ENCODE measurements at places on chromosomes 6 and 20. TPM values are rescaled to one million over a fixed set of nuclear protein-coding genes. Genes with fewer than 3 reads are reported as not detected.

The CCR6 gene
- total RNA-seq = not detected

The RAET1L gene
- total RNA-seq = not detected

The CNR1 gene
- total RNA-seq = not detected

The SLC25A27 gene
- total RNA-seq = 1.3 TPM

The FAM229B gene
- total RNA-seq = 3.1 TPM

The HELZ2 gene
- 10.3 TPM for total RNA-seq

The SLC32A1 gene
- not detected for total RNA-seq

The TRIM10 gene
- 0.09 TPM for total RNA-seq

The EEF1A2 gene
- total RNA-seq = 1.4 TPM

The SPAG4 gene
- total RNA-seq = 11.8 TPM

- DNase-seq = no peak
Observed at GRCh38 chr6:18179770-18180356, 24.6 kb downstream of the KDM1B start.

DNA sequence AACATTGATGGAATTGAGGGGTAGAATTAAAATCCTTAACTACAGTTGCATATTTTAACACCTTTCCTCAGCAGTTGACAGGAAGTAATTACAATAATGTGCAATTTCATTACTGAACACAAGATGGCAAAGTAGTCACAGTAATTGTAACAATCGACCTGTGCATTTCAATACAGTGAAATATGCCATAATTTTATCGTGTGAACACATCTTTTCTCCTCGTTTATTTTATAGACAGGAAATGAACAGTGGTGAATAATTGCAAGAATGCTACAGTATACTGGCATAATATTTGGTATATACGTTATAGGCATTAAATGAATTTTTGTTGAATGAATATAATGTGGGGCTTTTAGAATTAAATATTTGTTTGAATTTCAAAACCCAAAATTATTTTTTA lies 25.0 kb downstream of the CYB5R4 start:
- DNase-seq = no peak

GRCh38 chr20:49786668-49787370 lies 25.8 kb upstream of the SLC9A8 start:
- DNase-seq = no peak

DNA sequence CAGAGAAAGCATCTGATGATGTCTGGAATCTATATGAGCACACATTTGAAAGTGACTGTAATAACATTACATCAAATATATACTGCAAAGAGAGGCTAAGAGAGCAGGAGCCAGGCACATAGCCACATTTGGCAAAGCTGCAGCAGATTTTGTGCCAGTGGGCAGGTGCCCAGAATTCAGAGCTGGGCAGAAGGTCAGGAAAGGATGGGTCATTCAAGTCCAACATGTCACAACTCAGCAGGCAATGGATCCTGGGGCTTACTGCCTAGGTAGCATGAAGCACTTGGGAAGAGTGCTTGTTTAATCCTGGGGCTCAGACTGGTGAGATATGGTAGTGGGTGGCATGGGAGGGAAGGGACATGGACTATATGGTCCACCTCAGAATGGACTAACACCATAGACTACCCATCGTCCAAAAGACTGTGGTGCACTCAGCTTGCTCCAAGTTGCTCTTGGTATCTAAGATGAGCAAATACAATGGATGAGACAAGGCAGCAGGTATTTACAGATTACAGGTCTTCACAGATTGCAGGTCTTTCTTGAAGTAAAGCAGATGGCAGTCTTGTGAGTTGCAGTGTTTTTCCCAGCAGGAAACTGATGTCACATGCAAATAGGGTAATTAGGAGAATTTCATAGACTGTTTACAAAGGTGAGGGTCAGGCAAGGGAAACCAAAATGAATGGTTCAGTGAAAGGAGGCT lies 31.2 kb upstream of the SHLD1 start:
- no peak for DNase-seq

DNA sequence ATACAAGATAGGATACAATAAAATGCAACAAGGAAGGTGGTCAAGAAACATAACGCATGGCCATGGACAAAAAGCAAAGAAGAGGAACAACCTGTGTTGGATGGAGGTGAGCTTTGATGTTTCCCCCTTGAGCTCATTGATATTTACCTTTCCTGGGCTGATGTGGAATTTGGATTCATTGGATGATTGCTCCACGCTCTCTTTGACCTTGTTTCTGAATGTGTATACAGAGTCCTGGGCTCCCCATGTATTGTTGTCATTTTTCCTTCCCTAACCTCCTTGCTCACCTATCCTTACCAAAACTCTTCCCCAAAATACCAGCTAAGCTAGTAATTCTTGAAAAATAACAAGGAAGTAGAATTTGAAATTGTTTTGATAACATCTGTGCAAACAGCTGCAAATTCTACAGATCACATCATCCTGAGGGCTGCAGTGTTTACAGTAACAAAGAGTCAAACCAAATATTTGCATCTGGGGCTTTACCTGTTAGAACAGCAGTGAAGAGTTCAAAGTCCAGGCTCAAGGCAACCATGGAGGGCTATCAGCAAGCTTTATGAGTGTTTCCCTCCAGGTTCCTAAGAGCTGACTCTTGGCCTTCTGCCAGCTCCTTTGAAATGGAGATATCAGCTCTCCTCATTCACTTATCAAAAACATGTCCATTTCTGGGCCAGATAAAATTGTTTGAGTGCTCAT lies 214.3 kb upstream of the MARCKS start:
- DNase-seq = no peak

DNA sequence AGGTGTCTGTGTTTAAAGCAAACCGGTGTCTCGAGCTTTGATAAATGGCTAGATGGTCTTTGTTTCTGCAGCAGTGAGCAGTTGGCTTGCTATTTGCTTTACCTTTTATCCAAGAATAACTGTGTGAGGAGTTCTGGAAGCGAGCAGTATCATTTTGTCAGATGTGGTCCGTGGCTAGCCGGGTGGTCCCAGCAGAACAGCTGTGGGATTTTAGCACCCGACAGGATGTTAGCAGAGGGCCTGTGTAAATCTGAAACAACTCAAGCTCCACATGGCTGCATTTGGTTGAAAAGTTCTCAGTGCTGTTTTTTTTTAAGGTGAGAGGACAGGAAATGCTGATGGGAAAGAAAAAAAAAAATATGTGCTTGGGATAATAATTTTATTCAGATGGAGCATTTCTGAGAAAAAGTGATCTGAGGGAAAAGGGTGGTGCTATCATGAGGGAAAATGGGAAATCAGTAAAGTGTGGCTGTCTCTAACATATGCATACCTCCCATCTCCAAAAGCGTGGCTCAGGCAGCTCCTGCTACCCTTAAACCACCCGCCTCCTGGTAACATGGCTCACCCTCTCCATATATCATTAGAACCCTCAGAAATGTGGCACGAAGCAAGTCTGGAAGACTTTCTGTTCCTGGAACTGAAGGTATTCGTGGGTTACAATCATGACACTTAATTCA lies 215.4 kb downstream of the TSHZ2 start:
- DNase-seq = no peak

DNA sequence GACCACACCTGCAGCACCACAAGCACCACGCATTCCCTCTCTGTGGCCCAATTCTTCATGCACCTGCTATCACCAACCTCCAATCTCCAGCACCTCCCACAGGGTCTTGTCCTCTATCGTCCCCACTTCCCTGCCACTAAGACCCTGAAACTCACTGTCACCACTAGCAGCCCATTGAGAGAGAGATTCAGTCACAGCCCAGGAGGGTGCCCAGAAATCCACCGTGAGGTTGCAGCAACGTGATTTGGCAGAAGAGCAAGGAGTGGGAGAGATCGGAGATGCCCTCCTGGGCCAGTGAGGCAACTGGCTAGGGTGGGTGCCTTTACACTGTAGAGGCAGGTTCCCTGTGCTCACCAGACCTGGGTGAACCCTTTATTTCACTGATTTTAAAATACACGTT lies 90.1 kb downstream of the ANKRD60 start:
- DNase-seq = no peak

DNA sequence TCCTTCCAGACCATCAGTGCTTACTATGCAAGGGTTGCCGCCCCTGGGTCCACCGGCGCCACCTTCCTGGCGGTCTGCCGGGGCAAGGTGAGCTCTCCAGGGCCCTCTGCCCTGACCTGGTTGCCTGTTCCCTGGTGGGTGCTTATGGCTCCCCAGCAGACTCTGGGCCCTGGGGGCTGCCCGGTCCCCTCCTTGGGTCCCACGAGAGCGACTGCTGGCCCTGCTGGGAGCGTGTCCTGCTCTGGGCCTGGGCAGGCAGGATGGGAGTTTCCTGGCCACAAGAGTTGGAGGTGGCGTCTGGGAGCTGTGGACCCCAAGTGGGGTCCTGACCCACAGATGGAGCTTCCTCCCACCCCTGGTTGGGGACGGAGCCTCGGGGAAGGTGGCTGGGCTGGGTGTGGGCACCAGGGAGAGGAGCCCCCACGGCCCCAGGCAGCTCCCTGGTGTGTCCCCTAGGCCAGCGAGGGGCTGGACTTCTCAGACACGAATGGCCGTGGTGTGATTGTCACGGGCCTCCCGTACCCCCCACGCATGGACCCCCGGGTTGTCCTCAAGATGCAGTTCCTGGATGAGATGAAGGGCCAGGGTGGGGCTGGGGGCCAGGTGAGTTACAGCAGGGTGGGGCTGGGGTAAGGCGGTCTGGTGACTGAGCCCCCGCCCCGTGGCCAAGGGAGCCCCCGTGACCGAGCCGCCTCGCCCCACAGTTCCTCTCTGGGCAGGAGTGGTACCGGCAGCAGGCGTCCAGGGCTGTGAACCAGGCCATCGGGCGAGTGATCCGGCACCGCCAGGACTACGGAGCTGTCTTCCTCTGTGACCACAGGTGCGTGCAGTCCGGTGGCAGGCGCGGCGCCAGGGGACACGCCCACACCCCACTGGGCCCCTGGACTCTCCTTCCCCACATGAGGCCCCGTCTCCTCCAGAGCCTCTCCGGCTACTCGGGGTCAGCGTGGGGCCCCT lies 7.1 kb upstream of the TNFRSF6B start:
- no peak for DNase-seq

GRCh38 chr20:17733767-17734304 lies 34.1 kb downstream of the BANF2 start:
- no peak for DNase-seq

GRCh38 chr6:143179901-143180612 lies 119.4 kb downstream of the AIG1 start:
- no peak for DNase-seq

- no peak for DNase-seq
Observed at GRCh38 chr6:4420160-4420865, 284.9 kb upstream of the ECI2 start.

GRCh38 chr6:49082611-49083010 lies 380.4 kb downstream of the MMUT start:
- DNase-seq = no peak

DNA sequence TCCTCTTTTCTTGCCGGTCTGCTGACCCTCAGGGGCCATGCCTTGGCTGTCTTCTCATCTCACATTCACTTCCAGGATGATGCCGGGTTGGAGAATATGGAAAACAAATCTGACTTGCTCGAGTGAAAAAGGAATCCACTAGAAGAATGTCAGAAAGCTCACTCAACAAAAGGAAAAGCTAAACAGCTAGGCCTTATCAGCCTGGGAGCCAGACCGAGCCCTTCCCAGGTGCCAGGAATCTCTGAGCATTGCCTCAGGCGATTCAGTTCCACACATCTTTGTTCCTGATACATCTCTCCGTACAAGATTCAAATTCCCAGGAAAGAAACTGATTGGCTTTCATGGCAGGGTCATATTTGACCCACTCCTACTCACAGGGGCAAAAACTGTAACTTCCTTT lies 9.2 kb upstream of the OSER1 start:
- DNase-seq = no peak

DNA sequence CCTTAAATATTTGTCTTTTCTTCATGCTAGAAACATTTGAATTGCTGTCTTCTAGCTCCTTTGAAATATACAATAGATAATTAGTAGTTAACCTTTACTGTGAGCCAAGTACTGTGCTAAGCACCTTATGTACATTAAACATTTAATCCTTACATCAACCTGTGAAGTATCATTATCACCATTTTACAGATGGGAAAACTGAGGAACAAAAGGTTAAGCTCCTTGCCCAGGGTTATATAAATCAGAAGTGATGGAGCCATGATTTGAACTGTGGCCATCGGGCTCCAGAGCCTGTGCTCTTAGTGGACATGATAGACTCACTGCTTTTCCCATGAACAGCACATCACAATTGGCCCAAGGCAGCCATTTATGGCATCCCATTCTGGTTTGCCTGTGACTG lies 140.9 kb downstream of the UNC5CL start:
- DNase-seq = no peak

DNA sequence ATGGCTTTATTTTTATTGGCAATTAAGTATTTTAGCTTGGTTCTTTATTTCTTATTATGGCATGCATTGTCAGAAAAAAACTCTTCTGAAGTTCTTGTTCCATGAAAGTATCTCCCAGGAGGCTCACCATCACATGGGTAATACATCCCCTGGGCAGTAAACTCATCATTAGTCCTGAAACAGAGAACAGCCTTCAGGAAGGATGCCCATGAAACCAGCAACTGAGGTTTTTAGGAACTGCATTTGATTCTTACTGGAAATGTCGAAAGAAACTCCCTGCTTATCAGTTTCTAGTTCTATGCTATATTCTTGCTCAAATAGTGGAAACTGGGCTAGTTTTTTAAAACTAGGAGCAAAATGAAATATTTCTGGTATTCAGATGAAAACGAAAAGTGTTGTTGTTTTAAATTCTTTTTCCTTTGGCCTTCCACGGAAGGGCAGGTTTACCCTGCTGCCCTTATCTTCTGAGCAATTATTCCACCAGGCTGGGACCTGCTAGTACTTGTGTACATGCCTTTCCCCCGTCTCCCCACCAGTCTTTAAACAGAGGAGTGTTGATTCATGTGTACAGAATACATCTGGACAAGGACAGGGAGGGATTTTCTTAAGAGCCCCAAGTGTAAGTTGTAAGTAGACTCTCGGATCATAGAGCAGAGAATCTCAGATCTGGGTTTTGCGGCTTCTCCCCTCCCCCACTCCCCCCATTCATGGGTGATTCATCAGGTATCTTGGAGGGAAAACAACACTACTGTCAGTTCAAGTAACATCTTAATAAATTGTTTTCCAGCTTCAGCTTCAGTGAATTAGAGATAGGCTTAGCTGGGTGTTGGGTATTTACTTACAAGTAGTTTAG lies 81.5 kb downstream of the RTN4IP1 start:
- DNase-seq = no peak

- no peak for DNase-seq
Observed at GRCh38 chr20:37522260-37523011, 1.4 kb downstream of the NNAT start.

DNA sequence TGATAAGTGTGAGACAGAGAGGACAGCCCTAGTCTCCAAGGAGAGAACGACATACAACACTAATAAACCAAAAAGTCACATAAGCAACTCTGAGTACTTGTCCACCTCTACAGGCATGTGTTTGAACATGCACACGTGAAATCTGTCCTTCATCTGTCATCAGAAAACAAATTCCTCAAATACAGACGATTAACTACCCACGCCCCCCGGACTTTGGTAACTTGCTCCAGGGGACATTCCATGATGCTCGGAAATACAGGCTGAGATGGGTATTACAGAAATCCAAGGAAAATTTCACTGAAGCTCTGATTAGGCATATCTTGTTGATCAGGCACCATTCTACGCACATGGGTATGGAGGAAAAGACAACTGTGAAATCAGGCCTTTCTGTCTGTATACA lies 57.8 kb downstream of the LYRM4 start:
- no peak for DNase-seq

- DNase-seq = no peak
Observed at GRCh38 chr6:167115054-167115453, 7.8 kb upstream of the CCR6 start.

All from activated T-helper 2 cell treated with anti-CD3 and anti-CD28 coated beads, Interferon-gamma antibody, Interleukin-2, Interleukin-4, amounts not matched to agents 10 μg/mL and 5 μg/mL and 100 μg/mL, durations not matched to agents 14 hours and 24 hours and 36 hours (primary cell).